ENCODE measurements at places on chromosomes 1 and 21.

DNA sequence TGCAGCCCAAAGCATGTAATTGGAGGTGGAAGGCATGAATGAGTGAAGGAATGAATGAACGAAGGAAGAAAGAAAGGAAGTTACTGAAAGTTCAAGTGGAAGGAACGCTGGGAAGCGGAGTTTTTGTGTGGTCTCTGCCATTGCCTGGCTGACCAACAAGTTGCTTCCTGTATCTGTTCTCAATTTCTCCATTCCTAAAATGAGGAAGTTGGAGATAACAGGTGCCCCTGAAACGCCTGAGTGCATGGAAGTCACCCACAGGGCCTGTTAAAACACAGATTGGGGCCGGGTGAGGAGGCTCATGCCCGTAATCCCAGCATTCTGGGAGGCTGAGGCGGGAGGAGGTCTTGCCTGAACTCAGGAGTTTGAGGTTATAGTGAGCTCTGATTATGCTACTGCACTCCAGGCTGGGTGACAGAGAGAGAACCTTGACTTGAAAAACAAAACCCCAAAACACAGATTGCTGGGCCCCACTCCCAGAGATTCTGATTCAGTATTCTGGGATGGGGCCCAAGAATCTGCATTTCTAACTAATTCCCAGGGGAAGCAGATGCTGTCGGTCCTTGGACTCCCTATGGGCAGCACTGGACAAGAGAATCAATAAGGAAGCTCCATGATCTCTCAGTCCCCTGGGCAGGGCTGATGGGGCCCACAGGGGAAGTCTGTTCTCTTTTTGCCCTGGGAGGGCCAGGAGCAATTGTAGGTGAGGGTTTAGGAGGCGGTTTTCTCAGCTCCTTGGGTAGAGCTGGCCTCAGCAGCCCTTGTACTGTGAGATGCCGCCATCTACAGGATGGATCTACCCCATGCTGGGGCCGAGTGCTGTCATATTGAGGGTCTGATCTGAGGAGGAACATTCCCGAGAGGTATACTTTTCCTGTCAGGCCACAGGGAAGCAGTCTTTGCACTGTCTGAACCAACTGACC, 3.3 kb upstream of the CNR2 start:
- no peak for DNase-seq

- no peak for DNase-seq
These were observed 88.5 kb downstream of the ELAVL4 start for GRCh38 chr1:50197216-50197615.

GRCh38 chr1:24191860-24192259, 4.8 kb upstream of the IFNLR1 start:
- no peak for DNase-seq

- DNase-seq = no peak
These were observed 40.4 kb downstream of the LDLRAD2 start for GRCh38 chr1:21852282-21853130.

DNA sequence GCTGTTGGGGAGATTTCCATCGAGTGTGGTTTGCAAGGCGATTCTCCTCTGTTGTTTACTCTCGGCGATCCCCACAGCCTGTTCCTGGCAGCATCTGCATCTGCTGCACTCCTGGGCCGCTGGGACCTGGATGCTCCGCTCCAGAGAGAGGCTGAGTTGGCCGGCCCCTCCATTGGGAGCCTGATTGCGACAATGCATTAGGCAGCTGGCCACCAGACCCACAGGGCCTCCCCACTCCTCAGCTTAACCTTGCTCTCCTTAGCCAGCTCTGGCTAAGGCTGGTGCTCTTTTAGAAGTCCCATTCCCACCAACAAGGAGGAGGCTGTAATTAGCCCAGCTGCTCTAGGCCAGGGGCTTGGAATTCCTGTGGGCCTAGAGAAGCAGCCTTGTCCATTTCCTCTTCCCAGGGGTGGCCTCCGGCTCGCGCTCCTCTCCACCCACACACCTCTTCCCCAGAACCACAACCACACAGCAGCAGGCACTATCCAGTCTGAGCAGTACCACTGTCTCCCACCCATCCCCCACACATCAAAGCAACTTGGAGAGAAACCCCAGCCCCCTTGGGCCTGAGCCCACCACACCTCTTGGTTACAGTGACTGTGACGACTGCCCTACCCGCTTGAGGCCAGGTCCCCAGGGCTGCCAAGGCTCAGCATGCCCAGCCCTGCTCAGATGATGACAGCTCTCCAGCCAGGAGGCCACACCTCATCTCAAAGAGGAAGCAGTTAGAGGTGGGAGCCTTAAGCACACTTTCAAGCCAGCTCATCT, 193.8 kb upstream of the EDN2 start:
- no peak for DNase-seq

All from GM04503 (cell line).